Stimulated activated CD8-positive, alpha-beta memory T cell treated with anti-CD3 and anti-CD28 coated beads, Interleukin-4, amount 100 ng/mL, for 48 hours (primary cell): ENCODE measurements at places on chromosomes 3 and 15.

DNA sequence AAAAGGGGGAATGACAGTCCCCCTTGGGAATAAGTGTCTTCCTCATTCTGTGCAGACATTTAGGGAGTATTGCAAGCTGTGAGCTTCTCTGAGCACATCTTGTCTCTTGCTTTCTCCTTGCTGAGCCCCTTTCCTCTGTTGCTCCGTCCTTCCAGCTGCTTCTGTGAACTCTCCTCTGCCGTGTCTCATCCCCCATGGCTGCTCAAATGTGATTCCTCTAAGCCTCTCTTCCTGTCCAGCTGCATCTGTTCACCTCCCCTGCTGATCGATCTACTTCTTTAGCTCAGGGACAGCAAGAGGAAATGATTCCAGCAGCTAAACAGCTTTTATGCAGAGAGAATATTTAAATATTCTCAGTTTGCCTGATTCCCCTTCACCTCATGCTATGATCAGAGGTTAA, 328.0 kb upstream of the DNAJC19 start:
- no peak for DNase-seq

DNA sequence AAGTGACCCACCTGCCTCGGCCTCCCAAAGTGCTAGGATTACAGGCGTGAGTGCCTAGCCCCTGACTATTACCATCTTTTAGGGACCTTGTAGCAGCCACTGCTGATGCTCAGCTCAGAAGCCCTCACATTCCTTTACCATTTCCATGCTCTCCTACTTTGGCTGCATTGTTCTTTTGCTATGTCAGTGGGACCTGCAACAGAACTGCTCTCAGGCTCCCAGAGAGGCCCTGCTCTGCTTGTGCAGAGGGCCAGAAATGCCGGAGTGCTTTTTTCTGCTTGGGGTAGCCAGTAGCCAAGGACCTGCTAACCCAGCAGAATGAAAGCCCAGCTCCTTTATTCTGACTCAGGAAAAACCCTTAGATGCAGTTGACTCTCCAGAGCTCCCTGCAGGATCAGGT, 18.3 kb upstream of the PROK2 start:
- no peak for DNase-seq

DNA sequence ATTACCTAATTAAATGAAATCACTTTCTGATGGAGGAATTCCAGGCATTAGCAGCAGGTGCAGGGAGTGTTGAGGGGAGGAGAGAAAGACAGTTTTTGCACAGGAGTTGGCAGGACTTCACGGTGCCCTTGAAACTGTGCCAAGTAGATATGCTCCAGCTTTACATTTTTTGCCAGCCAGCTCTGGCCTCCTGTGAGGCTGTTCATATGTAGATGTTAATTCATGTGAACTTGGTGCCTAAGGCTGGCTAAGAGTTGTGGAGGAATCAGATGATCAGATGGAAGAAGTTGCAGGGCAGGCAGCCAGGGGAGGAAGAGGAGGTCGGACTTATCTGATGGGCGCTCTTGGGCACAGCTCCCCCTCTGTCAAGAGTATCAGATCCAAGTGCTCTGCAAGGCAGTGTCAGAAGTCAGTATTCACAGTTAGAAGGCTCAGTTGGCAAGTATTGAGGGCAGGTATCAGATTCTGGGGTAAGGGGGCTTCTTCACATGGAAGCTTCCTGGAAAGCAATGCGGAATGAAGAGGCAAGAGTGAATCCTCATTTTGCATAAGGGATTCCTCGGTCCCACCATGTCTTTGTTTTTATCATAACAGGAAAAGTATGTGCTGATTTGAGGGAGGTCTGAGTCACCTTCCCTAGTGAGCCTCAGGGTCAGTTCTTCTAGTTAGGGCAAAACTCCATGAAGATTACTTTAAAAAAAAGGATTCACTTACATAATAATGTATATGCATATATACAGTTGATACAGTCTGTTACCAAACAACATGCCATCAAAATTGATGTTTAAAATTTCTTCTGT, 172.6 kb upstream of the UMPS start:
- no peak for DNase-seq

DNA sequence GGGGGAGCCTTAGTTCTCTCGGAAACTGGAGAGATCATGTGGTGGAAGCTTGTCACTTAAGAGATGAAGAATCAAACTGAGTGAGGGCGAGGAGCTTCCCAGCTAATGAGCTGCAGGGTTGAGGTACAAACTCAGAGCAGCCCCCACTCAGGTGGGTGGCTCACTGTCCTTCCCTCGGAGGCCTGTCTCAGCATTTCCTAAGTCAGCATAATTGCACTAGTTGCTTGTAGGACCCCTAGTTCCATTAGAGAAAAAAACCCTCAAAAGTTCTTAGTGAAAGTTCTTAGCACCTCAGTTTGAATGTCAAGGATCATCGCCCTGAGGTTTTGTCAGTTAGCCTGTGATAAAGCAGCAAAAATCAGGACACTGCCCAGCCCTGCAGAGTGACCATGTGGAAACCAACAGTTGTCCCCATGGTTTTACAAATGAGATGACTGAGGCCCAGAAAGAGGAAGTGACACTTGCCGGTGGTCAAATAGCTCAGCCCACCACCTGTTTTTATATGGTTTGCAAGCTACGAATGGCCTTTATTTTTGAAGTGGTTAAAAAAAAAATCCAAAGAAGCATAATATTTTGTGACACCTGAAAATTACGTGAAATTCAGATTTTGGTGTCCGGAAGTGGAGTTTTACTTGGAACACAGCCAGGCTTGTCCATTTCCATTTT, 11.9 kb downstream of the SMAD6 start:
- no peak for DNase-seq

DNA sequence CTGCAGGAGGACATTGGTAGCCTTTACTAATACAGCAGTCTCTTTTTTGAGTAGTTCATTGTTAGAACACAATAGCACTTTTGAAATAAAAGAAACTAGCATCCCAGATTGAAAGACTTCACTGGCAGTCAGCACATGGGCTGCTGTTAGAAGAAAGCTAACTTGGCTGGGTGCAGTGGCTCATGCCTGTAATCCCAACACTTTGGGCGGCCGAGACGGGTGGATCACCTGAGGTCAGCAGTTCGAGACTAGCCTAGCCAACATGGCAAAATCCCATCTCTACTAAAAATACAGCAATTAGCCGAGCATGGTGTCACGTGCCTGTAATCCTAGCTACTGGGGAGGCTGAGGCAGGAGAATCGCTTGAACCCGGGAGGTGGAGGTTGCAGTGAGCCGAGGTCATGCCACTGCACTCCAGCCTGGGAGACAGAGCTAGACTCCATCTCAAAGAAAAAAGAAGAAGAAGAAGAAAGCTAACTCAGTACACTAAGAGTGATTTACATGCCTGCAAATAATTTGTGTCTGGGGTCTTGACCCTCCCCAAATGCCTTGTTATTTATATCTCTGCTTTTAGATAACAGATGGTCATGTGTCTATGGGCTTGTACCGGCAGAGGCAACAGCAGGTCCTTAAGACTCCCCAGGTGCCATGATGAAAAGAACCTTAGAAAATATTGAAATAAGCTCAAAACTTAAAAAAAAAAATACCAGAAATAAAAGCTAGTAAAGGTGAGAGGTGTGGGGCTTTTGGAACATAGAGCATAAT, 9.7 kb downstream of the TPM1 start:
- DNase-seq, result no peak

- DNase-seq, result no peak
Observed at GRCh38 chr3:60036803-60037202, 987.0 kb upstream of the CFAP20DC start.

DNA sequence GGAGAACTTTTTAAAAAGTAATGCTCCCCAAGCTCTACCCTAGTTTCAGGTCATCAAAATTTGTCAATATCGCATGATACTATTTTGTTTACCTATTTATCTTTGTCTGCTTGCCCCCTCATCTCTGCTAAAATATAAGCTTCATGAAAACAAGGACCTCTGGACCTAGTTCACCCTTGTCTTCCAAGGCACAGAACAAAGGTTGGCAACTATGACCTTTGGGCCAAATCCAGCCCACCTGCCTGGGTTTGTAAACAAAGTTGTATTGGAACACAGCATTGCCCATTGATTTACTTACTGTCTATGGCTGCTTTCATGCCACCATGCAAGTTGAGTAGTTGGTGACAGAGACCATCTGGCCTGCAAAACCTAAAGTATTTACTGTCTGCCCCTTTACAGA, 462.2 kb upstream of the SUCLG2 start:
- no peak for DNase-seq
